ENCODE measurements at places on chromosomes 13 and 19.
A peak's percentile ranks its signal among the peaks of the same experiment; 100 is the strongest.

DNA sequence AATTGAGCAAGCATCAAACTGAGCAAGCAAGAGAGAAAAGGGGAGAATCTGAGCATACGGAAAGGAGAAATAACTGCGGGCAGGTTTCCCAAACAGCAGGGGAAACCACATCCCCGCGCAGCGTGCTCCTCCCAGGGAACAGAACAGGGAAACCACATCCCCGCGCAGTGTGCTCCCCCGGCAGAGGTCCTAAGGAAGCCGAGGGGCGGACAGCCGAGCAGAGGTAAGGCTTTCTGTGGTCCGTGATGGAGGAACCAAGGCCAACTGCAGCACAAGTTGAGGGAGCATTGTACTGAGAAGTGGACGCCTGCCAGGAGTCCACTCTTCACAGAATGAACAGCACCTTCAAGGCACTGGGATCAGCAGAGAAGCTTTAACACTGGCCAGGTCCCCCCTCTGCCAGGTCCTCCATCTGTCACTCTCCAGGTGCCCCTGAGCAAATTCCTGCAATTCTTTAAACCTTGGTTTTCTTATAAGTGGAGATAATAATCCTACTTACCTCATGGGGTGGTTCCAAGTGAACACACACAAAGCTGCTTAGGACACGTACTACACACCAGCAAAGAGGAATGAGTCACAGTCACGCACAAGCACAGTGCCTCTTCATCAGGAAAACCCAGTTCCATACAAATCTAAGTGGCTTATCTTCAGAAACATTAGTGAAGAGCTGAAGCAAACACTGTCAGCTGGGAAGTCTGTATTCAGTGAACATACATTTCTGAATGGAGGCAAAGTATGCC lies 23.0 kb upstream of the LAMP1 start:
- DNase-seq: peak; percentile 67

DNA sequence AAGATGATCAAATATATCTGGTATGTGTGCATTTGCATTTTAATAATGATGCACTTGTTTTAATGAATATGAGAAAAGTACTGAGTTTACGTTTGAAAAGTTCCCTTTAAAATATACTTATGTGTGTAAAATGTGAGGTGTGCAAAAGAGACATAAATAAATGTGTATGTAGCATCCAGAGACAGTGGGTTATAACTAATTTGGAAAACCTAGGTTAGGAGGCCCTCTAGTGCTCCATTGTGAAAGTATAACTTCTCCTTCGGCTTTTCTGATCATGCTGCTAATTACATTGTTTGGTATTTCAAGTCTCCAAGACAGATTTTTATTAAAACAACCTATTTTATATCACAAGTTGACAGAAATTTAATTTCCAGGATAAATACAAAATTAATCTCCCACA lies 30.1 kb downstream of the SCEL start:
- no peak for DNase-seq

DNA sequence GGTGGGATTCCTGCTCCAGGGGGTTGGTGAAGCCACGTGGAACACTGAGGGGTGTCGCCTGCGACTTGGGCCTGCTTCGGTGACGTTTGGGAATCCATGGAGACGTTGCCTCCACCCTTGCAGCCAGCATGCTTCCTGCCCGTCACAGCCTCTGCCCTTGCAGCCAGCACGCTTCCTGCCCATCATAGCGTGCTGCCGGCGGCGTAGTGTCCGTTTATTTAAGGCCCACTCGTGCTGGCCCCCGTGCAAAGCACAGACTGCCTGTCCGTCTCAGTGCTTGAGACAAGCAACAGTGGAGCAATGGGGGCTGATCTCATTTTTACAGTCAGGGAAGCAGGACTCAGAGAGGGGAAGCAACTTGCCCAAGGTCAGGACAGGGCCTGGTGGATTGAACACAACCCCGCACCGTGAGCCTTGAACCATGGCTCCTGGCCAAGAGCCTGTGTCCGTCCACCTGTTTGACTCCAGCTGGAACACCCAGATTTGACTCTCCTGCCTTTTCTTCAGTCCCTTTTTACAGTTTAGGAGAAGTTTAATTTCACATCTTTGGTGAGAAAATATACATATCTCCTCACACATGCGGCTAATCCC lies 149.6 kb downstream of the TEX29 start:
- peak; percentile 42 for DNase-seq

DNA sequence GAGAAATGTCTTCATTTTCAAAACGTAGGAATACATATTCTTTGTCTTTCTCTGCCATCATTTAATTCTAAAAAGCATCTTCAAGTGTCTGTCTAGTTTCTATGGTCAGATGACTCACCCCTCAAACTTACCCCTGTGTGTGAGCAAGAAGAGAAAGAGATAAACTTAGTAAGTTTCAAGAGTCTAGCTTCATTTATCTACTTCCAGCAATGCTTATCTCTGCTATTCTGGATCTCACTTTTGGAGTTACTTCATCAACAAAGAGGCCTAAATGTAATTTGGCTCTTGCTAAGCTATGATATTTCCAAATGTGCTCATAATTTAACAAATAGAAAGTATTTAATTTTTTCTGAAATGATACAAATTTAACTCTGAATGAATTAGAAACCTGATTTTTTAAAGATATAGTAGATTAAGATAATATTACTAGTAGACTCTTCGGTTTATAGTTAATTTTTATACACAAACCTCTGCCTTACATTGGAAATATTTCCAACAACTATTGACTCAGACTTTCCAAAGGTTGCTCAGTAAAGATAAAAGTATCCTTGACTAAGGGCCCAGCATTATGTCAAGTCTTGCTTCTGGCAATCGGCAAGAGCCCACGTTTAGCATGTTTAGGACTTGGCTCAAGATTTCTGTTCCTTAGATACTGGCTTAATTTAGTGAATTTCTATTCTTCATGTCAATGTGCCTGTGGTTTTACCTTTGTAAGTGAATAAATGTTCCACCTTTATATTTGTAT lies 1511.0 kb upstream of the SLC10A2 start:
- DNase-seq: no peak

- DNase-seq: peak; percentile 90
Observed at GRCh38 chr13:114063545-114064449, 68.6 kb downstream of the RASA3 start.

DNA sequence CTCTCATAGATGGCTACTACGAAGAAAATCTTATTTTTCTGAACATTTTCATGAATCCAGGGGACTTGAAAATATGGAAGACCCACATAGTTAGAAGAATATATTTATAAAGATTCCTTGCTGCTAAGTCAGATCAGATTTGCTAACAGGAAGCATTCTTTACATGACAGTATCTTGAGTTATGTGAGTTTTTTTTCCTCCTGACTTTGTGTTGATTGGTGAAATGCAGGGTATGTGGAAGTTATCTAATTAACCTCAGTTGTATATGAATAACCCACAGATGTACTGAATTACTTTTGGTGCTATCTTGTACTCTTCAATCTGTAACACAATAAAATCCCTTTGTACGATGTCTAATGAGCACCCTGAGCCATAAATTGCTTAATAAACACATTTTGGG lies 53.8 kb downstream of the ESD start:
- no peak for DNase-seq

- no peak for DNase-seq
Observed at GRCh38 chr19:51576850-51577249, 5.8 kb downstream of the ZNF175 start.

GRCh38 chr19:1619703-1620102 lies 14.4 kb upstream of the UQCR11 start:
- no peak for DNase-seq

DNA sequence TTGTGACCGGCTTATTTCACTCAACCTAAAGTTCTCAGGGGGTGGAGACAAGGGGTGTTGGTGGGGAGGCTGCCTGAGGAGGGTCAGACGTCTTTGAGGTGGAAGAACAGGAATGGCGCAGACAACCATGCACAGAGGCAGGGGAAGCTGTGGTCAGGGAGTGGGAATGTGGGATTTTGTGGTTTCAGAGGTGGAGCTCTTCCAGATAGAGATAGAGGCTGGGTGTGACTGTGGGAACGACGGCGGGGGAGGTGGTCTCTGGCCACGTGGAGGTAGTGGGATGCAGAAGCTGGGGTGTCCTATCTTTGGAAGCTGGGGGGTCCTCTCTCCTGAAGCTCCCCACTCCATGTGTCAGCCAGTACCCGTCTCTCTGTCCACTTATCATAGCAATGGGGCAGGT lies 7.8 kb upstream of the KLK14 start:
- no peak for DNase-seq

- no peak for DNase-seq
Observed at GRCh38 chr19:29445246-29445645, 80.5 kb upstream of the VSTM2B start.

- no peak for DNase-seq
Observed at GRCh38 chr13:112893570-112894422, 75.2 kb upstream of the MCF2L start.

DNA sequence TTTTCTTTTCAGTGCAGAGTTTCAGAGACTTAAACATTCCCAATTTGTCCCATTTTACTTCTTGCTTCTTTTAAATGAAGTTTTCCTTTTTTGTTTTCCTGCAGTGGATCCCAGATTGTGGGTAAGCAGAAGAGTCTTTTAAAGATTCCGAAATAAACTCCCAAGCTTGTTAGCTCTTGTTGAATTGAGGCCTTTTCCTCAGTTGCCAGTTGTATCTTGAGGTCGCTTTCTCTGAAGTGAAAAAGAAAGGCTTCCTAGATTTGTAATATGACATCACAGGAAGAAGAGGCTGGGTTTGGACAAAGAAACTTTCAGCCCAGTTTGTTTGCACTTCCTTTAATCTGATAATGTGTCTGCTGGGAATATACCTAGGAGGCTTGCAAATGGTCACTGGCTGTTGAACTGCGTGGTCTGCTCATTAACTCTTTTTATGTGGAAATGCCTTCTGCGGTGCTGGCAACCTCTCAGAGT lies at the start of gene LPAR6:
LPAR6 (minus strand) TSS at position 233 of the 471 bp plus-strand sequence. CDS start 690 bp downstream, outside the sequence.
- DNase-seq: no peak

- DNase-seq: no peak
Observed at GRCh38 chr19:41799444-41800000, 3.1 kb downstream of the CEACAM3 start.

DNA sequence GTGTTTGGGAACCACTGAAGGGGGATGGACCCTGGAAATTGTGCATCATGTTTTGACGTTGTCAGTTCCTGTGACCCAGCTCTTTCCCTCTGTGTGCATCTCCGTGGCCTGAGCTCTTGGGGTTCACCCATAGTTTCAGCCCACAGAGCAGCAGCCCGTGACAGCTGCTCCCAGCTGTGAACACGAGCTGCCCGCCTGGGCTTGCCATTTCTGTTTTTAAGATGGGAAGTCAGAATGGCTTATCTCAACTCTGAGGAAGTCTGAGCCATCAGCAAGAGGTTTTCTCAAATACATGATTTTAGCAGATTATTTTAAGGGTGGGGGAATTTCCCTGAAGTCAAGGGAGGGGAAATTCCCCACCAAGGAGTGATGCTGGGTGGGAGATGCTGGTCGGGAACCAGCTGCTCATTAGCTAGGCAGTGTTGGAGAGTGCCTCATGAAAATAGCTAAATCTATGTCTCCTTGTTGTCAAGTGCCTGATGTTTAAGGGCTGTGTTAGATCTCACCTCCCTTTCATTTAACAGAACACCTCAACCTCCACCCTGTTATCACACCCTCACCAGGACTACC lies 34.8 kb upstream of the C1QTNF9 start:
- no peak for DNase-seq

DNA sequence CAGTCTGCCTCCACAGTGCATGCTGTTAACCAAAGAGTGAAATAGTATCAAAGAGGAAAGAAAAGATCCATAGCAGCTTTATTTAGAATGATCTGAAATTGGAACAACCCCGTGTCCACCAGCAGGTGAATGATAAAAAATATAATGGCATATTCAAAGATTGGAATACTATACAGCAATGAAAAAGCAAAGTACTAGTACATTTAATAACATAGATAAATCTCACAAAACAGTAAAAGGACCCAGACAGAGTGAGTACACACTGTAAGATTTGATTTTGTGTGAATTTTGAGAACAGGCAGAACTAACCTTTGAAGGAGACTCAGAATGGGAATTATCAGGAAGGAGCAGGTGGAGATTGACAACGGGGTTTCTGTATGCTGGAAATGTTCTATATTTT lies 837 bp upstream of the CD209 start:
- no peak for DNase-seq

DNA sequence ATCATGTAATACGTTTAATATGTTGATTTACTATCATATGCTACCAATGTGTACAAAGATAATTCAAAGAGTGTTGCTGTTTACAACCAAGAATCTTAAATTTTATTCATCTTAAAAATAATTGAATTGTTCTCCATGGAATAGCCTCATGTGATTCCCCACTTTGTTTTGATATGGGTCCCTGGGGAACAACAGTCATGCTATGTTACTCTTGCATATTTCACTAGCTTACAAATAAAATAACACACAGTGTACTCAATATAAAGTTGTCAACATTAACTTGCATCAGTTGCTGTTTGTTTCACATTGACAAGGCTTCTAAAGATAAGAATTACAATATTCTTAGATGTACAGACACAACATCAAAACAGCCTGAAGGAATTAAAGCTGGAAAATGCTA lies 2.3 kb downstream of the ENOX1 start:
- no peak for DNase-seq

GRCh38 chr19:8469613-8470368 lies 25.0 kb downstream of the HNRNPM start:
- no peak for DNase-seq

- no peak for DNase-seq
Observed at GRCh38 chr19:39434123-39435076, 1.3 kb downstream of the RPS16 start.

- no peak for DNase-seq
Observed at GRCh38 chr19:1047696-1048147, 7.8 kb downstream of the ABCA7 start.

DNA sequence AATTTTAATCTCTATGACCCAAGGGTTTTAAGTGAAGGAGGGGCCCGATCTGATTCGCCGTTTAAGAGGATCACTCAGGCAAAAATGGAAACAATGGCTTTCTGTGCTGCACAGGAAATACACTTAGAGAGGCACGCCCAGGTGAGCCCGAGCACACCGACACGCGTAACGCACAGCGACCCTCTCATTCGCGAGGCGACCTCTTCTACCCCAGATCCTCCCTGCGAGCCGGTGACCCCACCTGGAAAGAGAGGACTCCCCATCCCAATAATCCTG lies 216 bp downstream of the SH2D3A start:
- no peak for DNase-seq

DNA sequence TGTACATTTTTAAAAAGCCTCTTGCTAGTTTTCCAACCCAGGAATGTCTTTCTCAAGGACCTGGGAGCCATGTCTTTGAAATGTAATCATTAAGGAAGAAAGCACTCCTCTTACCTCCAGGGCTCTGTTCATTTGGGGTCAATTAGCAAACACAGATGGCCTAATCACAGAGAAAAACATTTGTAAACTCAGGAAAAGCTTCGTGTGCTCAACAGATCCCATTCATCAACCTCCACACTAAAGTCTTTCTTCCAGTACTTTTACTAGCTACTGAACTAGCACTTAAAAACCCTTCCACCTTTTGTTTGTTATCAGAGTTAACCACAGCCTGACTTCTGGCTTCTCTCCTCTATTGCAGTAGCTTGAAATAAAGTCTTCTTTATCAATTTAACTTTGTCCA lies 441.4 kb downstream of the PCDH20 start:
- no peak for DNase-seq

- DNase-seq: no peak
Observed at GRCh38 chr13:28545583-28546333, 50.8 kb upstream of the FLT1 start.

GRCh38 chr13:77878190-77878589 lies 40.4 kb downstream of the EDNRB start:
- DNase-seq: no peak
